ENCODE measurements at places on chromosomes 7 and 10.

GRCh38 chr10:23158370-23158769 lies 33.7 kb upstream of the PTF1A start:
- DNase-seq, result peak; percentile 42

- no peak for DNase-seq
Observed at GRCh38 chr7:94632338-94633013, 23.5 kb downstream of the SGCE start.

- no peak for DNase-seq
Observed at GRCh38 chr10:102674566-102674965, 30.3 kb downstream of the TRIM8 start.

DNA sequence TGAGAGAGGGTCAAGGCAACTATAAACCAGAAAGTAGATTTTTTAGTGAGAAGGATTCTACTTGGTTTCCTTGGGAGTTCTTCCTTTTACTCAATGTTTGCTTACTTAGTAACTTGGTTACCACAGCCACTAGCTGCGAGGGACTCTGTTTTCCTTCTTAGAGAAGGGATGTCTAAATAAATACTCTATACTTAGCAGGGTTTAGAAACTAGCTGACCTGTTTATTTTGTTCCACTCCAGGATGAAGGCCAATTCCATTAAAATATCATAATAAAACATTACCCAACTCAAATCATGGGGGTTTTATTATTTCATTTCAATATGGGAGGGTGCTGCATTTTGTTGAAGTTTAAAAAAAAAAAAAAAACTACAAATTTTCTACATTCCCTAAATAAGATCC lies 87.3 kb downstream of the PPP1R3A start:
- no peak for DNase-seq

DNA sequence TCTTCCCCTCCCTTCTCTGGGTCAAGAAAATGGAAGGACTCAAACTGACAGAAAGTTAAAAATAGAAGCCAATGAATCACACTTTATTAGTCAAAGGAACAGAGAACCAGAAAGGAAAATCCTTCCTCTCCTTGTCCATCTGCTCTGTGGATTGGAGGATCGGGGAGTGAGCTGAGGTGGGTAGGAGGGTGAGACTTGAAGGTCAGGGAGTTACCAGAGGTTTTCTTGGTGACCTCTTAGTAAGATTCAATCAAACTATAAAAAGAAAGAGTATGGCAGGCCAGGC lies 12.2 kb downstream of the TLX1 start:
- no peak for DNase-seq

GRCh38 chr10:69426376-69426727 lies 9.6 kb upstream of the TACR2 start:
- DNase-seq, result no peak

GRCh38 chr10:102066399-102067088 lies 1.4 kb downstream of the HPS6 start:
- no peak for DNase-seq

GRCh38 chr7:135913404-135913803 lies 63.8 kb downstream of the MTPN start:
- DNase-seq, result no peak

- DNase-seq, result peak; percentile 24
Observed at GRCh38 chr10:759898-760477, 70.5 kb upstream of the DIP2C start.

DNA sequence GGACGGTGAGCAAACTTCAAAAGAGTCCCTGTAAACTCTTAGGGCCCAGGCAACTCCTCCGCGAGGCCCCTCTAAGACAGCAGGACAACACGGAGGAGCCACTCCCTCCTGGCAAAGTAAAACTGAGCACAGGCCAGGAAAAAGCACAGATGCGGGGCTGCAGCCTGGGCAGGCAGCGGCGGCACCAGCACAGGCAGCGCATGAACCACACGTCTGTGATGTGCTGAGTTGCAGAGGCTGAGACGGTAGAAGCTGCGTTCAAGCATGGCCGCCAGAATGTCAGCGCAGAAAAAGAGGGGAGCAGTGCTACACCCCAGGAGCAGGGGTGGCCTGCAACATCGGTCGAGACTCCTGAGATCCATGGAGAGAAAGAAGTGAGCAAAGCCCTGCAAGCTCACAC lies 46.1 kb upstream of the STK17A start:
- DNase-seq, result no peak

- DNase-seq, result no peak
Observed at GRCh38 chr10:28722065-28722803, 44.9 kb downstream of the BAMBI start.

- DNase-seq, result no peak
Observed at GRCh38 chr10:49408519-49409306, 12.8 kb upstream of the DRGX start.

DNA sequence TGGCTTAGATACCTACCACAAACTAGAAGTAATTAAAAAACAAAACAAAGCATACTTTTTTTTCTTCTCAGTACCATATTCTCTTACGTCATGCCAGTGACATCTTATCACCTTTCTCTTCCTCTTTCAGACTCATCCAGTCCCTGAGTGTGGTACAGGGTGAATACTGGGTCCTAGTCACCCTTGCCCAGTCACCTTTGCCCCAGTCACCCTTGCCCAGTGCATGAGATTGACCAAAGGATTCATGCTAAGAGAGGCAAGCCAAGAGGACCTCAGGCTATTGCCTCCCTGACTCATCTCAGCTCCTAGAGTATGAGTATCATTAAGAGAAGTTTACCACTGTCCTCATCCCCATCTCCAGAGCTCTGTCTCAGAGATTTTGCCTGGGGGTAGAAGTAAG lies 10.0 kb upstream of the TSPAN12 start:
- DNase-seq, result no peak

DNA sequence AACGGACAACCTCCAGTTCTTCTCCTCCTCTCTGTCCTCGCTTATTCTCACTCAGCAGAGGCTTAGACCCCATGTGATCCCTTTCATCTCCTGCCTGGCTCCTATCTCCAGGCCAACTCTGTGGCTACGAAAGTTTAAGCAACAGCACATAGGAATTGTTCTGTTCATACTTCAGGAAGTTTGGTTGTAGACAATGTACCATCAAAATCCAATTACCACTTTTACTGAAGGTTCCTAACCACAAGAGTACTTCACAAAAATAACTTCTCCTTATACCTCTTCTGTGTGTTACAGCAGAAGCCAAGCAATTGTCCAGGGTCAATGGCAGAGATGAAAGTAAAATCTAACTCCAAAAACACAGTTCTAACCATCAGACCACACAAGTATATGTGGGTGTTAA lies 80.0 kb downstream of the SLC25A13 start:
- no peak for DNase-seq

DNA sequence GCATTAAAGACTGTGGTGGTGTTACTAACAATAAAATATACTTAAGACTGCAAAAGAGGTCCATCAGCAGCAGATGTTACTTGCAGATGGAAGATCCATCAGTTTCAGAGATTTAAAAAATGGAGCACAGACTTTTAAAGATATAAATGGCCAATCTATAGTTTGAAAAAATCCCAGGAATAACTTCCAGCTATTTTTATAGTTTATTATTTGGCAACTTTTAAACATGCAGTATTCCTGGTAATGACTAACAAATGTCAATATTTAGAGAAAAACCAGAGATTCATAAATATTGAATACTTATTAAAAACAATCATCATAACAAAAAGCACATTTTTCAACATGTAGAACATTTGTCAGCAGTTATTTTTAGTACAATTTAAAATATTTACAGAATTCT lies 30.7 kb downstream of the RTKN2 start:
- no peak for DNase-seq

GRCh38 chr10:125699562-125700143 lies 16.7 kb upstream of the TEX36 start:
- no peak for DNase-seq

GRCh38 chr7:113659416-113659815 lies 259.4 kb downstream of the PPP1R3A start:
- DNase-seq, result no peak

DNA sequence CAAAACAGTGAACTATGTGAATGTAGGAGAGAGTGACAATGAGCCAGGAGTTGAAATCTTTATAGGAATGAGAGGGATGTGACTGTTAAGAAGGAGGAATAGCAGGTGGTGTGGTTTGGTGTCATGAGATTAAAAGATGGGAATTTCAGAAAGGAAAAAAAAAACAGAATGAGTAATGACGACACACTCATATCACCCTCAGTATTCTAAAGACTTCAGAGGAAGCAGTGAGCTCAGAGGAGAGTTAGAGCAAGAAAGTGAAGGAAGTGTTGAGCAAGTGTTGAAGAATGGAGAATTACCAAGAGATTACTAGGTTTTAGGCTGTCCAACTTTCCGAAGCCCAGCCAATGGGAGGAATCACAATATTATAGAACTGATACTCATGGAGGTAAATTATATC lies 220.5 kb upstream of the HGF start:
- no peak for DNase-seq

- DNase-seq, result no peak
Observed at GRCh38 chr7:129146237-129146979, 1.9 kb downstream of the TSPAN33 start.

DNA sequence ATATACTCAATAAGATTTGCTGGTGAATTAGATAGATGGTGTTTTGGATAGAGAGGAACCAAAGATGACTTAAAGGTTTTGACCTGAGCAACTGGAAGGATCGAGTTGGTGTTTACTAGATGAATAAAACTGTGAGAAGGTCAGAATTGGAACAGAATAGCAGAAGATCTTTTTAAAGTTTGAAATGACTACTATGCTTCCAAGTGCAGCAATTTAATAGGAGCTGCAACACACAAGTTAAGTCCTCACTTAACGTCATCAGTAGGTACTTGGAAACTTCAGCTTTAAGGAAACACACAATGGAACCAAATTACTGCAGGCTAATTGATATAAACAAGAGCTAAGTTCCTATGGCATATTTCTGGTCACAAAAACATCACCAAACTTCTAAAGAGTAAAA lies 86.5 kb downstream of the RTKN2 start:
- no peak for DNase-seq

DNA sequence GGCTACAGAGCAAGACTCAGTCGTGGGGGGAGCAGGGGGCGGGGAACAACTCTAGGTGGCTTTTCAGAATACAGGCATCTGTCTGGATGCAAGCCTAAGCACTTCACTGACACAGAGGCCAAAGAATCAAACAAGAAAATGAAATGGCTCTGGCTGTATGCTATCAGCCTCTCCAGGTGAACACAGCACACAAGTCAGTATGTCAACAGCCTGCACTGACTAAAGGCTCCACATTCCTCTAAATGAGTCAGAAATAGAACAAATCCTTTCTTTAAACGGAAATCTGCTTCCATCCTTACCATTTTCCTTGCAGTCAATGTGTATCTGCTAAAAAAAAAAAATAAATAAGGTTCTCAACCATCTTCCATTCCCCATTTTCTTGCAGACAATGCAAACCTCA lies 88.3 kb downstream of the ARMH3 start:
- DNase-seq, result no peak

DNA sequence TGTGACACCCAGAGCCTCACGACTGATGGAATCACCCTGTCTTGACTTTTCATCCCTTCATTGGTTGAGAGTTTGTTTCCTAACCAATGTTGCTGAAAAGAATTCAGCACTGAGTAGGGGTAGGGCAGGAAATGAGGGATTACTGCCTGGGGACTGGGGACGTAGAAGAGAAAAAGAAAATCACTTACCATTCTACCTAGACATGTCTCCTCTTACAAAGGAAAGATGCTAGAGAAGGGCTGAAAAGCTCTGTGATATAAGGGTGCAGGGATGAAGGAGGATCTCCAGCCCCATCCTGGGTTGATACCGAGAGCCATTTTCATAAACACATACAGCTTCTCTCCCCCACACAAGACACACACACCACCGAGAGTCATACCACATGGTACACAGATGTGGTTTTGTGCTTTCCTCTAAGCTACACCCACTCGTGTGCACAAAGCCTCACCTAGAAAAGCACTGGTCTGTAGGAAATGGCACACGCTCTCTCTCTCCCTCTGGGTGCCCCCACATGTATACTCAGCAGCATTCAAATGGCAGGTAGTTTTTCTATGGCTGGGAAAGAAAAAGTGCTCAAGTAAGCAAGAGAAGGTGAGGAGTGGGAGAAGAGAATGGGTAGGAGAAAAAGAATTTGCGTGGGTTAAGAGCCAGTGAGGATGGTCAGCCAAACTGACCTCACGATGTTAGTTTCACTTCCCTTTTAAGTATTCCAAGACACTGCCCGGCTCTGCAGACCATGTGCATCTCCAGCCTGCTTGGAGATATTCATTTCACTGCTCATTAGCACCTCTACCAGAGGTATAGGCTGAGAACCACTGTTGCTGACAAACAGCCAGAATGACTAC lies 85.8 kb downstream of the CALD1 start:
- peak; percentile 39 for DNase-seq

GRCh38 chr7:40493609-40494051 lies 358.8 kb downstream of the SUGCT start:
- no peak for DNase-seq

All from activated CD4-positive, alpha-beta memory T cell treated with anti-CD3 and anti-CD28 coated beads, Interleukin-2, amount 10 ng/mL, durations not matched to agents 7 days and 5 days (primary cell).